ENCODE measurements at places on chromosomes 7 and 10.

GRCh38 chr7:137978464-137979237 is 23.2 kb downstream of the CREB3L2 start:
- no peak for DNase-seq
- H3K27ac ChIP-seq = no peak overlapping the region
- no peaks in the 10 kb centered on the region for H3K36me3 ChIP-seq
- no peaks in the 10 kb centered on the region for H3K27me3 ChIP-seq
- H3K4me3 ChIP-seq = no peak overlapping the region

GRCh38 chr10:77909021-77909748 is 17.4 kb downstream of the DLG5 start:
- no peaks in the 10 kb centered on the region for H3K27me3 ChIP-seq
- no peaks in the 10 kb centered on the region for H3K36me3 ChIP-seq
- H3K27ac ChIP-seq = no peak overlapping the region
- no peak overlapping the region for H3K4me3 ChIP-seq
- no peak for DNase-seq

DNA sequence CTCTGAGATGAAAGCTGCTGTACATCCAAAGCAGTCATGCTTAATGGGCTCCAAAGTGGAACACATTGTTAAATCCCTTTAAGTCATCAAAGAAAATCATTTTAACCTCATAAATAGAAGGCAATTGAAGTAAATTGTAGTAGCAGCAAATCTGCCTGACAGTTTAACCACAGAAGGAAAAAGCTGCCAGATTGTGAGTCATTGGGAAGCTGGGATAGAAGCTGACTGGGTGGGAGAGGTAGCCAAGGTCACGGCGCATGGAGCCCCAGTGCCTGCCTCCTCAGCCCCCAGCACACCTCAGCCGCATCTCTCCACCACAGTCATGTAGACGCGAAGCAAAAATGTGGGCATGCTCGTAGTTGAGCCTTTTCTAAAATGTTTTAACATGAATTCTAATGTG is 44.0 kb downstream of the TARP start:
- no peak overlapping the region for H3K4me3 ChIP-seq
- no peaks in the 10 kb centered on the region for H3K27me3 ChIP-seq
- DNase-seq = no peak
- peaks cover 20% of the 10 kb centered on the region for H3K36me3 ChIP-seq

DNA sequence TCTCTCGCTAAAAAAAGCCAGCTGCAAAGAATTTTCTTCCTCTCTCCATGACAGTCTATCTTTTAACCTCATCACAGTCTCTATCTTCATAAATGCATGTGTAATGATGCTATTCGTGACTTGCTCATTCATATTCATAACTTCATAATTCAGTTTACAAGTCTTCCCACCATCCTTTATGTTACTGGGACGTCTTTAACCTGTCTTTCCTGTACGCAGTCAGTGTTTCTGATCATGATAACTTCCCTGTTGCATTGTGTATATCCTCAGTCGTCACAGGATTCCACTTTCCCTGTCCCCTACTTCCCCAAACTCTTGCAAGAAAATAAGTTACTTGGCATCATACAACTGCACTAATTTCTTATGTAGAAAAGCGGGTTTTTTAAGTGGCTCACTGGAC is 165.6 kb upstream of the ASAH2 start:
- H3K27me3 ChIP-seq = no peaks in the 10 kb centered on the region
- no peak for DNase-seq
- H3K27ac ChIP-seq = no peak overlapping the region
- peak overlapping the region; percentile 68 for H3K4me3 ChIP-seq
- no peaks in the 10 kb centered on the region for H3K36me3 ChIP-seq

DNA sequence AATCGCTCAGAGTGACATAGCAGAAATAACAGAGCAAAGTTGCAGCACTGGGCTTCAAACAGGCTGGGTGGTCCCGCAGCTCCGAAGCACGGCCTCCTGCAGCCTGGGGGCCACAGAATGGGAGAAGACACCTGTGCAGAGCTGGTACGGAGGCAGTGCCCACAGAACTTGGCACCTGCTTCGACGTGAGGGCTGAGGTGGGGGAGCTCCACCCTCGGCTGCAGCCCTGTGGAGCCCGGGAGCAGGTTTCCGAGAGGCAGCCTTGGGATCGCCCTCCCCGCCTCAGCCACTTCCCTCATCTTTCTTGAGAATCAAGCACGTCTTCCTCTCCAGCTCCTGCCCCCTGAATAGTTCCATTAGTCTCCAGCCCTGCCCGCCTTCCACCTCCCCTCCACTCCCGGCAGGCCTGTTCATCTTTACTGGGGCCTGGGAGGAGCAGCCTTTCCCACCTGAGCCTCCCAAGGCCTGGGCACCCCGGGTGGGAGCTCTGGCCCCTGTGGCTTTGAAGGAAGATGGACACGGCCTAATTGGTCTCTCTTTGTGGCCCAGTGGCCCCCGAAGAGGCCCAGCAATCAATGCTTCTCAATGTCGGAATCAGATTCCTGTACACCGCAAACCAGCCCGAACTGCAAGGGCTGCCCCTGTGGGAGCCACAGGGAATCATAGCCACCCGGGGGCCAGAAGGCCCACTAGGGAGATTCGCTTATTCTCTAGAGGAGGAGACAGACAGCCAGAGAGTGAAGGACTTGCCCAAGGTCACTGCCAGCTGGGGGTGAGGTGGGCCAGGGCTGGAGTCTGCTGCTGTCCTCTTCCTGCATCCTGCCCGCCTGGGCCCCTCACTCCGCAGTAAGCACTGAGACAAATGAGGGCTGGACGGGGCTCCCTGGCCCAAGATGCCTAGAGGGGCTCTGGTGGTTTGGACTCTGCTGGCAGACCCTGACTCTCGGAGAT is 17.0 kb upstream of the PCBD1 start:
- no peaks in the 10 kb centered on the region for H3K36me3 ChIP-seq
- H3K4me3 ChIP-seq = no peak overlapping the region
- H3K4me1 ChIP-seq = no peaks in the 10 kb centered on the region
- no peak for DNase-seq
- H3K27me3 ChIP-seq = no peaks in the 10 kb centered on the region
- H3K27ac ChIP-seq = no peak overlapping the region
